Peyer's patch (tissue), 4 donors: ENCODE measurements at places on chromosomes 2 and 18. TPM values are rescaled to one million over a fixed set of nuclear protein-coding genes. Genes with fewer than 3 reads are reported as not detected.

ACADL gene
- 2.5 TPM for total RNA-seq

TUBB6 gene
- 111 TPM for total RNA-seq

FOXD4L1 gene
- not detected for total RNA-seq

IL1RN gene
- 42.7 TPM for total RNA-seq

ITM2C gene
- 710 TPM for total RNA-seq

VPS4B gene
- 68.7 TPM for total RNA-seq

DHRS9 gene
- 5.7 TPM for total RNA-seq

SCLY gene
- 28.3 TPM for total RNA-seq

STAT4 gene
- 6.4 TPM for total RNA-seq

GTF2A1L gene
- not detected for total RNA-seq

DYNC2LI1 gene
- total RNA-seq: 34.3 TPM

LRRTM4 gene
- total RNA-seq: not detected

MAP3K19 gene
- not detected for total RNA-seq

ALMS1 gene
- 37.0 TPM for total RNA-seq

CHRNG gene
- total RNA-seq: not detected

CPS1 gene
- 285 TPM for total RNA-seq

DIPK1C gene
- 0.70 TPM for total RNA-seq

GALNT1 gene
- total RNA-seq: 30.5 TPM

FIGN gene
- total RNA-seq: 1.3 TPM

CCDC121 gene
- total RNA-seq: 2.8 TPM
